Uterine smooth muscle cell (primary cell): ENCODE measurements at places on chromosomes 6 and 20. TPM values are rescaled to one million over a fixed set of nuclear protein-coding genes. Genes with fewer than 3 reads are reported as not detected.

Gene SLC12A5
- under 0.01 TPM in 1 of 2 replicates, not detected in the other for total RNA-seq

Gene RAB23
- total RNA-seq: 59.3 and 102 TPM in 2 replicates

Gene CST4
- total RNA-seq: 0.22 and 0.75 TPM in 2 replicates

Gene DEFB119
- total RNA-seq: not detected in 2 replicates

Gene PACRG
- total RNA-seq: 0.25 and 0.33 TPM in 2 replicates

Gene MYCT1
- under 0.01 and 0.11 TPM in 2 replicates for total RNA-seq

Gene BMP6
- 0.55 and 3.7 TPM in 2 replicates for total RNA-seq
